ENCODE measurements at places on chromosomes 13 and 19.

GRCh38 chr19:37983153-37983552 lies 76.1 kb downstream of the SIPA1L3 start:
- DNase-seq, result no peak

- DNase-seq, result no peak
Measured at GRCh38 chr13:59492030-59492636, 671.6 kb downstream of the DIAPH3 start.

GRCh38 chr19:5595129-5595528 lies 27.4 kb upstream of the TINCR start:
- DNase-seq, result no peak

GRCh38 chr13:40194224-40194806 lies 472.1 kb downstream of the FOXO1 start:
- no peak for DNase-seq

GRCh38 chr13:39957868-39958677 lies 302.6 kb downstream of the COG6 start:
- DNase-seq, result no peak

DNA sequence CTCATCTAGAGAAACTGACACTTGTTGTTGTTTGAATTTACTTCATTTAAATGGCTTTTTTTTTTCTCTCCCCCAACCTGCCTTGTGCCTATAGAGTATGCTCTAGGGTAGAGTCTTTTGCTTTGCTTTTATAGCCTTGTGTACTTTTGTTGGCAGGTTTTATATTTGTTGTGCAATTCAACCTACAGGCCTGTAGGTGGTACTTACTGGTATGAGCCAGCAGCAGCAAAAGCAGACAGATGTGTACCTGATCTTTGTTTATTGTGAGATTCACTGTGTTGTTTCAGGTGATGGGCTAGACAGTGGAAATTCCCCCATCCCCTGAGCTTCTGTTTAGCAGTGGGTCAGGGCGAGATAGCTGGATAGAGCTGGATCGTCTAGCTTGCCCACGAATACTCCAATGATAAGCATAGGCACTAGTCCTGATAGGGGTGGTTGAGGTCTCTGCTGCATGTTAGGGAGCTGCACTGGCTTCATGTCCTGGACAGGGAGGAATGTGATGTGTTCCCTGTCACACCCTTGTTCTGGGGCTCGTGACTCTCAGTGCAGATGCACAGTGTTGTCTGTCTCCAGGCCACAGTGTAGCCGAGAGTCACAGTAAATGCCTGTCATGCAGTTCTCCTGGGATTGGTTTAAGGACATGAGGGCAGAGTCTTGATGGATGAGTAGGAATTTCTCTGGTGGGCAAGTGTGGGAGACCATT lies 21.3 kb downstream of the DNAJC3 start:
- DNase-seq, result no peak
